ENCODE measurements at places on chromosomes 4 and X.

DNA sequence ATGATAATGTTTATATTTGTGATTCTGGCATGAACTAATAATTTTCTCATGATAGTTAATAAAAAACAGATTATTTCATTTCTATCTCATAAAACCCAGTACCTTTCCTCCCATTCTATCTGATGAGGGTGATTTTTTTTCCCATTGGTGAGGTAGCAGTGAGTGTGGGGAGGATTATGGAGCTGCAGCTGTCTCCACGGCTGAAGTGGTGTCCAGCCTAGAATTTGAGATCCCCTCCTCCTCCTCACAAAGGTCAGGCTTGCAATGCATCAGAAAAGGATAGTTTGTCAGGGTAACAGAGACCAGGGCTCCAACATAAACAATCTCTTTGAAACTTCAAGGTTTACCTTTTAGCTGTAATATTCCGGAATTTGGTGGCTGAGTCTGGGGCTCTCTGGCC, 60.9 kb downstream of the C4orf51 start:
- no peak for DNase-seq

DNA sequence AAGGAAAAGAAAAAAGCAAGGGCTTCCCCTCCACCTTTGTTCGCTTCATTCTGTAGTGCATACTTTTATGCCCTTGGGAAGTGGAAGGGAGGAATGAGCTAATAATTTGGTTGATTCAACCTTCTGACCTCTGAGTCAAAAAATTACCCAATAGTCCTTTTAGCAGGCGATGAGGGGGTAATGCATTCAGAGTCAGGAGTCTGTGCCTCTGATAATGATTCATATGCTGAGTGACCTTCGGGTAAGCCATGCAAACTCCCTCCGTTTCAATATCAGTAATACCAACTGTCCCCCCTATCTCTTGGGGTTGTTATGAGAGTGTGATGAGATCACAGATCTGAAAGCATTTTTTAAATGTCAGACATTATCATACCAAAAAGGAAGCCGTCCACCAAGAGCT, 41.6 kb upstream of the ACSL4 start:
- DNase-seq: no peak

GRCh38 chr4:158906073-158906472, 137.2 kb downstream of the FNIP2 start:
- DNase-seq: no peak

DNA sequence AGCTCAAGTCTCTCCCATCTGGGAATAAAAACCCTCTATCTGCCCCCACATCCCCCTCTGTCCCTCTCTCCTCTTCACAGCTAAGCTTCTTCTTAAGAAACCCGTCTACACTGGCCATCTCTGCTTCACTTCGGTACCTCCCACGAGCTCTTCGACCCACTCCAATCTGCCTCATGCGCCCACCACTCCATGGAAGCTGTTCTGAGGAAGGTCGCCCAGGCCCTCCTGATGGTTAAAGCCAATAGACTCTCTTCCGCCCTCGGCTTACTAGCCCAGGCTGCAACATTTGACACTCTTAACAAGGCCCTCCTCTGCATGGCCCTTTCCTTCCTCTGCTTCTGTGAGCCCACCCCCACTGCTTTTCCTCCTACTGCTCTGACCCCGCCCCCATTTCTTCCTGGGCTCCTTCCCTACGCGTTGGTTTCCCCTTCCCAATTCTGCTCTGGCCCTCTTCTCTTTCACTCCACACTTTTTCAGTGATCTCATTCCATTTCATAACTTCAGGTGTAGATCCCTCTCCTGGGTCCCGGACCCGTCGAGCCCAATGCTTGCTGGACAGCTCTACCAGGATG, 11.8 kb downstream of the IQSEC2 start:
- no peak for DNase-seq

DNA sequence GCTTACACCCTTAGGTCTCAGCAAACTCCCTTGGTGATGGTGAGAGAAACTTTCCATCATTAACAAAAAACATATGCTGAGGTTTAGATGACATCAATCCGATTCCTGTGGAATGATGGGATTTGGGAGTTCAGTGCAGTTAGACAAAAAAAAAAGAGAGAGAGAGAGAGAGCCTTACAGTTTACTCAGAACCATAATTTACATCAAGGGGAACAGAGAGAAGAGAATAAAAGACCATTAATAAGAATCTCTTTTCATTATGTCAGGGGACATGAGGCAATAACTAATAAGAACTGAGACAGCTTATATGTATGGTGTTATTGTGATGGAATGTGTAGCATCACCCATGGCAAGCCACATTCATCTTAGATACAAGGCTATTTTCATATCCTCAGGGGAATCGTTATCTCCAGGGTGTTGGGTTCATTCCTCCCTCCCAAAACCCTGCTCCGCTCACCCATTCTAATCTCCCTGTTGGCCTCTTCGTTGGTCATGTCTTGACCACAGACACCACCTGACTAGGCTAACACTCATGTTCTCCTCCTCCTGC, 175.7 kb upstream of the MXRA5 start:
- DNase-seq: no peak

DNA sequence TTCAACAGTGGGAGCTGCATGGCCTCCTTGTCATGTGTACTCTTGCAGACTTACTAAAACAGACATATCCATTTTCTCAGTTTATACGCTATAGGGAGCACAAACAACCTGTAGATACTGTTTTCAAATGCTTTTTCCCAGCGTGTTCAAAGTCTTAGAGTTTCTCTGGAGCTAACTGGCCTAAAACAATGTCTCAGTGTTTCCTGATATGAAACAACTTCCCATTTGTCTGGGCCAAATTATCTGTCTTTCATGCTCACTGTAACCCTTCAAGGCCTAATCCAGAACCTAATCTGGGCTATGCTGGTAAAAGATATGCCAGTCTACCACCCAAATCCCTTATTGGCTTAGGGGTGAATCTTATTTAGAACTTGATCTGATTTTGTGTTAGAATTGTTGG, 38.8 kb downstream of the RAB40A start:
- no peak for DNase-seq

- no peak for DNase-seq
These were observed 2.2 kb upstream of the NKX1-1 start for GRCh38 chr4:1408418-1408817.

DNA sequence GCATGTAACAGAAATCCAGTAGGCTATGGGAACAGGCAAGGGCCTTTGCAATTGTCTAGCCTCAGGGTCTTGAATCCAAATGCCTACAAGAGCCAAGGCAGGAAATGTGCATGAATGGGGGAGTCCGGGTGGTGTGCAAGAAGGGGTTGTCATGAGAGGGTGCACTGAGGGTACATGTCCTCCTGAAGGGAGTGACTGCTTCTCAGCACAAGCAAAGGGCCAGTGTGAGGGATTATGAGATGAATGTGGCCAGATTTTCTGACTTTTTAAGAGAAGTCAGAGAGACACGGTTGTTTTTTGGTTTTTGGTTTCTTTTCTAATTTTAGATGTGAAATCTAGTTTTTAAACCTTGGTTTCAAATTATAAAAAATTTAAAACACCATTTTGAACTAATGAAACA, 76.5 kb upstream of the LSM6 start:
- DNase-seq: no peak

GRCh38 chr4:151665785-151666127, 95.1 kb downstream of the GATB start:
- DNase-seq: no peak

DNA sequence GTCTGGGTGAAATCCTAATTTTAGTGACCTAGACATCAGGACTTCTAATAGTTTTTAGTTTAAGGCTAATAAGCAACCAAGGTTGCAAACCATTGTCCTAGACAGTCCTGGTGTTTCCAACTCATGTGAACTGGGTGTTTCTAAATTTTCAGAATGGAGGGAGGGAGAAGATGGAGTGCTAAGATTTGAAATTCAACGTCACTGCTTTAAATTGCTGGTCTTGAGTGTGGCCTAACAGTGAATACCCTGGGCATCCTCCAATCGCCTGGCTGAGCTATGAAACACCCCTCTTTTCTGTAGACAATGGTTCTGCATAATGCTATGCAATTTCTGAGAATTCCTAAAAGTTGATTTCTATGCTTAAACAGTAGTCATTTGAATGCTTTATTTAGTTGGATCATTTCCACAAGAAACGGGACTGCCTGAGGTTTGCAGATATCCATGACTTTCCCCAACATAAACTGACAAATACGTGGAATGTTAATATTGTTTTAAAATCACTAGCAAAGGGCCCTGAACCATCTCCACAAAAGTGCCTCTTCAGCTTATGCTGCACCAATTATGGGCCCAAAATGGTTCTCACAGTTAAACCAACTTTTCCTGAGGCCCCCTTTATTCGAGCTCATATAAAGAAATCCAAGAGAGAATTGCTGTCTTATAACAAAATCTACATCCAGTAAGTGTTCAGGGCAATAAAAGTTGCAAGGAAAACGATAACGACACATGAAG, 1.1 kb downstream of the FBXL5 start:
- DNase-seq: peak; percentile 36

GRCh38 chrX:139967750-139968149, 2.4 kb upstream of the CXorf66 start:
- no peak for DNase-seq

DNA sequence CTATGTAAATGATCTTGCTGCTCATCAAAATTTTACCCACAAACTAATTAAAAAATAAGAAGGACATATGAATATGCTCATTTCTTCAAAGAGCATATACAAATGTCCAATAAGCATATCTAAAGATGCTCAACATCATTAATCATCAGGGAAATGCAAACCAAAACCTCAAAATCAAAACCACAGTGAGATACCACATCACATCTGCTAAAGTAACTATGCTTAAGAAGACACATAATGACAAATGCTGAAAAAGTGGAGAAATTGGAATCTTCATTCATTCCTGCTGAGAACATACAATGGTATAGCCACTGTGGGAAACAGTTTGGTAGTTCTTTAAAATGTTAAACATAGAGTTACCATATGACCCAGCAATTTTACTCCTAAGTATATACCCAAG, 81.9 kb downstream of the AFF2 start:
- DNase-seq: no peak

DNA sequence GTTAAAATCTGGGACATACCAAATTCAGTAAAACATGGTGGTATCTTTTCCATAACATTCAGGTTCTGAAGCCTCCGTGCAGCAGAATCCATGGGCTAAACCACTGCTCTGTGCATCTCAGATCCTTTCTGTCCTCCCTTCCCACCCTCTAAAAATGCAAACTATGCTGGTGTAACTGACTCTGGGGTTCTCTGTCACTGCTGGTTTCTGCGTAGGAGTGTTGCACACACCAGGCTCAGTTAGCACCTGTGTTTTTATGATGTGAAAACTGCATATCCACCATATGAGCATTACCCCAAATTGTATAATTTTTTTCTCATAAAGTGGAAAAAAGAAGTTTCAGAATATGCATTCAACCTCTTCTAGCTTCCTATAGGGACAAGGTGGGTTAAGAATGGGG, 22.4 kb upstream of the IL21 start:
- DNase-seq: no peak

- no peak for DNase-seq
These were observed 127.1 kb upstream of the GABRG1 start for GRCh38 chr4:46250997-46251396.

DNA sequence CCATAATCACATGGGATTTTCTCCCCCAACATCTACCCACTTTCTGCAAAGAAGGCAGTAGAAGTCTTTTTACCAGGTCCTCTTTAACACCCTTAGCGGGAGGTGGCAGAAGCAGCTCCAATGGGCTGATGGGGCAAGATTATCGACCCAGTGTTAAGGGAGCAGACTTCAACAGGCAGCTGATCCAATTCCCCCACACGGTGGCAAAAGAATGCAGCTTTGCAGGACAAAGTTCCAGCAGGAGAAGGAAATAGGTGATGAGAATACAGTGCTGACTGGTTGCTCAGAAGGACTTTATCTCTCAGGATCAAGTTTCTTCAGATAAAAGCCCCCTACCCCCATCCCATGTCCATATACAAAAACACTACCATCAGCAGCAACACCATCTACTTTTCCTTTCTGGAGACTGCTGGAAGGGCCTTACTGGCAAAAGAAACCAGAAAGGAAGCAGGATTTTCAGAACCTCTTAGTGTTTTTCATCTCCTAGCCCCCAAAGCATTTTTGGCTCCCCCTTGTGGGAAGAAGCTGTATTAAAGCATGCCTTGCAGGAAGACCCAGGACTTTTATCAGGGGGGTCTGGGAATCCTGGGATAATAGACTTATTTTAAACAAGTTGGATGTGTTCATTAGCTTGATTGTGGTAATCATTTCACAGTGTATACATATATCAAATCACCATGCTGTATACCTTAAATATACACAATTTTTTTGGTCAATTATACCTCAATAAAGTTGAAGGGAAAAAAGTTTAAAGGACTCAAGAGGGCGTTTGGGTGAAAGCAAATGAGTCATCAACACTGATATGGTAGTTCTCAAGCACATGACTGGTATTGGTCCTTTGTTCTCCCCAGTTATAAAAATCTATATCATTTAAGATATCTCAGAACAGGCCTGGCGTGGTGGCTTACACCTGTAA, 146.4 kb downstream of the GPC3 start:
- DNase-seq: peak; percentile 32

- DNase-seq: no peak
These were observed 642.6 kb upstream of the LCORL start for GRCh38 chr4:18664171-18664570.

- DNase-seq: no peak
These were observed 61.6 kb upstream of the GPM6A start for GRCh38 chr4:175873707-175874106.

GRCh38 chr4:189121336-189121735, 819.3 kb upstream of the FRG1 start:
- no peak for DNase-seq

GRCh38 chr4:36141186-36141585, 103.1 kb downstream of the ARAP2 start:
- DNase-seq: no peak

GRCh38 chrX:135009838-135010237, 12.5 kb downstream of the RTL8B start:
- DNase-seq: no peak

- DNase-seq: peak; percentile 85
These were observed 69.8 kb downstream of the RPS3A start for GRCh38 chr4:151169223-151169622.

- DNase-seq: no peak
These were observed 14.1 kb upstream of the SEC24D start for GRCh38 chr4:118849867-118850487.

DNA sequence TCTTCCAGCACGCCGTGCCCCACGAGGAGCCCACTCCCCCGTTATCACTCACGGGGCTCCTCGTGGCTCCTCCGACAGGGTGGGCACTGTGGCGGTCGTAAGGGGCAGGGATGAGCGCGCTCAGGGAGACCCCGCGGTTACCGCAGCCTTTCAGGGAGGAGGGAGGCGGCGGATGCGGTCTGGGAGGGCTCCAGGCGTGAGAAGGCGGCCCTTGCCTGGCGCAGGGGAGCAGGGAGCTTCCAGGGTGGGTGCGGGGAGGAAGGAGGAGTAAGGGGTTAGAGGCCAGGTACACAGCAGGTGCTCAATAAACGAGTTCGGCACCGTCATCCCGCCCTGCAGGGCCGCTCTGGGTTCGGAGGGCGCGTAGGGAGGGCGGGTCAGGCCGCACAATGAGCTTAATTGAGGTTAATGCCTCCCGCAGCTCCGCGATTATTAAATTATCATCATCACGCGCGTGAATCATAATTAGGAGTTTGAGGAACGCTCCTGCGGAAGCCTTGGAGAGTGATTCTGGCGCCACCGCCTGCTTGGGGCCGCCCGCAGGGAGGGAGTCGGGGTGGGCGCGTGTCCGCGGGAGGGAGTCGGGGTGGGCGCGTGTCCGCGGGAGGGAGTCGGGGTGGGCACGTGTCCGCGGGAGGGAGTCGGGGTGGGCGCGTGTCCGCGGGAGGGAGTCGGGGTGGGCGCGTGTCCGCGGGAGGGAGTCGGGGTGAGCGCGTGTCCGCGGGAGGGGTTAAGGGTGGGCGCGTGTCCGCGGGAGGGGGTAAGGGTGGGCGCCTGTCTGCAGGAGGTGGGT, 7.6 kb upstream of the NKX1-1 start:
- DNase-seq: no peak
